ENCODE measurements at places on chromosomes 1 and 21. TPM values are rescaled to one million over a fixed set of nuclear protein-coding genes. Genes with fewer than 3 reads are reported as not detected.

Gene MX2
- polyA plus RNA-seq: 24.2 TPM

Gene CMPK1
- polyA plus RNA-seq: 171 TPM

Gene PRAMEF14
- polyA plus RNA-seq: not detected

Gene DYRK1A
- polyA plus RNA-seq: 4.8 TPM

- H3K36me3 ChIP-seq: peaks cover 7% of the 10 kb centered on the region
- DNase-seq: no peak
- H3K27ac ChIP-seq: no peak overlapping the region
Observed at GRCh38 chr1:2644591-2645101, 11.8 kb upstream of the MMEL1 start.

- no peaks in the 10 kb centered on the region for H3K27me3 ChIP-seq
- no peak overlapping the region for H3K27ac ChIP-seq
- no peaks in the 10 kb centered on the region for H3K4me1 ChIP-seq
- H3K36me3 ChIP-seq: peaks cover 5% of the 10 kb centered on the region
Observed at GRCh38 chr1:113747376-113747775, 11.9 kb downstream of the PHTF1 start.

DNA sequence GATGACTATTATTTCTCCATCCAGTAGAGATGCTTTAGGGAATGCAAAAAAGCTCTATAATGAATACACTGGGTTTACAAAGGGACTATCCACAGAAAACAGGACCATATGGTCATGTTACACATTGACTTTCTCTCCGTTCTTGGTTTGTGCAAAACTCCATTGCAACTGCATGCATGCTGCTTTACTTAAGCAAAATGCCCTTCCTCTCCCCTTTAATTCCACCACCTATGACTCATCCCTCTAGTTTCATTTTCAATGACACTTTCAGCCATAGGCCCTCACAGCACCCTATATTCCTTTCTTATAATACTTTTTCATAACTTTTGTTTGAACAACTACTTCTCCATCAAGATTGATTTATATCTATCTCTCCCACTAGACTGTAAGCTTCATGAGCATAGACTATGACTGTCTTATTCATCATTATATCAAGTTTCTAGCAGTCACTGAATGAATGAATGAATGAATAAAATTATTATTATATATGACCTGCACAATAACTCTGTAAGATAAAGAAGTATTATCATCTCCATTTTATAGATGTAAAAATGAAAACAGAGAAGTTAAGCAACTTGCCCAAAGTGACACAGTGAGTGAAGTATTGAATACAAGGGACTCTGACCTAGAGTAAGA is 248.9 kb downstream of the PLPP3 start:
- H3K4me3 ChIP-seq: no peak overlapping the region
- no peaks in the 10 kb centered on the region for H3K36me3 ChIP-seq

Measured in immature natural killer cell (primary cell).